Stimulated activated CD8-positive, alpha-beta memory T cell treated with anti-CD3 and anti-CD28 coated beads, Interleukin-12 subunit alpha, Interleukin-12 subunit beta, amount 100 ng/mL, for 4 hours (primary cell): ENCODE measurements at places on chromosomes 1 and 21.

- no peak for DNase-seq
Measured at GRCh38 chr1:227897704-227898438, 49.9 kb downstream of the WNT9A start.

- no peak for DNase-seq
Measured at GRCh38 chr1:200947059-200947566, 52.4 kb downstream of the INAVA start.

GRCh38 chr1:245996811-245997210 is 510.3 kb downstream of the SMYD3 start:
- no peak for DNase-seq

GRCh38 chr1:167082511-167083027 is 7.6 kb downstream of the GPA33 start:
- no peak for DNase-seq

DNA sequence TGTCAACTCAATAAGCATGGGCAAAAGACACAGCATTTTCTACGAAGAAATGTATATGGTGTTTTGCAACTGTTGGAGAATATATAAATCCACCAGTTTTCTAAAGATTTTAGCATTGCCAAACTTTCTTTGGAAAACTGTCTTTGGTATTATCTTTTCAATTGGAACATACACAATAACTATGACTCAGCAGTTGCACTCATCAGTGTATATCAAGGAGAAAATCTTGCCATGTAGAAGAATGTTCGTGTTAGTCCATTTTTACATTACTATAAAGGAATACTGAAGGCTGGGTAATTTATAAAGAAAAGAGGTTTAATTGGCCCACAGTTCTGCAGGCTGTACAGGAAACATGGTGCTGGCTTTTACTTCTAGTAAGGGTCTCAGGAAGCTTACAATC is 41.1 kb downstream of the PRKAA2 start:
- no peak for DNase-seq

DNA sequence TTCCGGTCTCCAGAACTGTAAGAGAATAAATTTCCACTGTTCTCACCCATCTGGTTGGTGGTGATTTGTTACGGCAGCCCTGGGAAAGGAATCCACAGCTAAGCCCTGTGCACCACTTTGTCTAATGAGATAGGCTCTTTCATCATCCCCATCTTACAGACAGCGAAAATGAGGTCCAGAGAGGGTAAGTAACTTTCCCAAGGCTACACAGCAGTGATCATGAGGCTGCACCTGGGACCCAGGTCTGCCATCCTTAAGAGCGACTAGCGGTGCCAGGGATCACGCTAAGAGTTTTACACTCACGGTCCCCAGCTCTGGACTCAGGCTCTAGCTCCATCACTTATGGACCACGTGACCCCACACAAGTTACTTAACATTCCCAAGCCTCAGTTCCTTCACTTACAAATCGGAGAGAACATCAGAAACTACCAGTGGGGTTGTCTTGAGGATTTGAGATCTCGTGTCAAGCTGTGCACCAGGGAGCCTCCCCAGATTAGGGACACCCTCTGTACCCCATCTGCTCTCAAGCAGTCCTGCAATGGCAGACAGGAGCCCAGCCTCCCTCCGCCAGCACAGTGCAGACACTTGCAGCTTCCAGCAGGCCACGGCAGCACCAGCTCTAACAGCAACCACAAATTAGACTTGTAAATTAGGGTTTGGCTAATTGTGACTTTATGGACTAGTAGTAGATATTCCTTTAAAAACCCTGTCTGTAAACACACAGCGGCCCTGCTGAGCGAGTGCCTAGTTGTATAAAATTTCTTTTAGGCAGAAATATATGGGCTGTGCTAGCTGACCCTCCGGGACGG is 87.3 kb downstream of the DISP3 start:
- DNase-seq: no peak

GRCh38 chr1:89047734-89048133 is 17.3 kb downstream of the GBP1 start:
- no peak for DNase-seq

DNA sequence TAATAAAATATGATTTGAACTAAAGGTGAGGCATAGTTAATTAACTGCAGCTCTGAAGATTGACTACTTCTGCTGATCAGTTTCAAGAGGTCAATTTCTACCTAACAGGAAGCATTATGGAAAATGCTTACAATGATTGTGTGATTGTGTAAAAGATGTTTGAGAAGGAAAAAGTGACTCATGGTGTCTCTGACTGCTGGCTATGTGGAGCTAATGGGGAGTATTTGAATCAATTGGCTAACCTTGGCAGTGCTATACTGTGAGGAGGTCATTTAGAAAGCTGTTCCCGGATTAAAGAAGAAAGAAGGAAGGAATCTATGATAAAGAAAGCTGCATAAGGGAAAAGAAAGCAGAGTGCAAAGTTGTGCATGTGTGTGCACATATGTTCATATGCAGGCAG is 376.5 kb downstream of the ADGRL2 start:
- no peak for DNase-seq

- DNase-seq: no peak
Measured at GRCh38 chr1:89381618-89382017, 17.8 kb downstream of the GBP6 start.
